ENCODE measurements at places on chromosomes 4 and X.

DNA sequence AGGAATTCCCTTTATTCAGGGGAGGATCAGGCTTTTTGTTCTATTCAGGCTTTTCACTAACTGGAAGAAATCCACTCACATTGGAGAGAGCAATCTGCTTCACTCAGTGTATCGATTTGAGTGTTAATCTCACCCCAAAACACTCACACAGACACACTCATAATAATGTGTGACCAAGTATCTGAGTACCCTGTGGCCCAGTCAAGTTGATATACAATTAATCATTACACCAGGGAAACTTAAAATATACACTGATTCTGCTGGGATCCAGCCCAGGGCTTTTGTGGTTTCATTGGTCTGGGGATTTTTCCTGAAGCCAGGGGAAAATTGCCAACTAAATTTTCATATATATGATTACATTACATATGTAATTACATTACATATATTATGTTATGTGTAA lies 44.0 kb upstream of the GATB start:
- DNase-seq: no peak

DNA sequence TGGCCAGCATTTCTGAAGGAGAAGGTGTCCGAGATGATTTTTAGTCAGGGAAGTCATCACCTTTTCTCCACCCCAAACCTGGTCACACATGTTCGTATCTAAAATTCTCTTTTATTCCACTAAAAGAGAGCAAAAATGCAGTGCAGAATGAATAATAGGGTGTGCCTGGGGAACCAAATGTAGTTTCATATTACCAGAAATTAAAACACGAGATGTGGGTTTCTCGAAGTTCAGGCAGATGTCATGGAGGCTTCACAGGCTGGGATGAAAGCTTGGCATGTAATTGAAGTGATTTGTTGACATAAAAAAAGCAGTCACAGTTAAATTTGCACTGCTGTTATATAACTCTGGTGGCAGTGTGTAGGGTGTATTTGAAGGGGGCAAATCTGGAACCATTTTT lies 165.5 kb upstream of the PDE5A start:
- DNase-seq: no peak

GRCh38 chr4:55074386-55074785 lies 51.0 kb downstream of the KDR start:
- DNase-seq: no peak

GRCh38 chrX:16039834-16040233 lies 83.5 kb upstream of the GRPR start:
- DNase-seq: no peak

GRCh38 chrX:43949669-43950068 lies 23.5 kb downstream of the NDP start:
- no peak for DNase-seq

DNA sequence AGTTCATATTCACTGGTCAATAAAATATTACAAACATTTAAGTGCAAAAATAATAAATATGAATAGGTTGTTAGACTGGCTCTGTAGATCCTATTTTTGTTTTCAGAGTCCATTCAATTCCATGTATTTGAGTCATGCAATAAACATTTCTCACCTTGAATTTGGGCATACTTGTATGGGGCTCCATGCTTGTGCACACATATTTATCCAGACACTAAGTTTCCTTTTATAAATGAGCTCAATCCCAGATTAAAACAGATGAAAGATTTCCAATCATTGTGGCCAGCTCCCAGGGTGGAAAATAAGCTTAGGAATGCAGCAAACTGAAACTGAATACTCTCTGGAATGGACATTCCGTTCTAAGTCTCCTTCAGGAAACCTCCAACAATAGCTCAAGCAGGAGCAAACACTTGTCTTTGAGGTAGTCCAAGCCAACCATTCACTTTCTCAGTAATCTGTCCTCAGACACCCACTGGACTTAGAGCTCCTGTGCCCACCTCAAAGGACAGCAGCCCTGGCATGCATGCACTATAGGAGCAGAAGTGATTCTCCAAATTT lies 16.4 kb downstream of the DMD start:
- no peak for DNase-seq

DNA sequence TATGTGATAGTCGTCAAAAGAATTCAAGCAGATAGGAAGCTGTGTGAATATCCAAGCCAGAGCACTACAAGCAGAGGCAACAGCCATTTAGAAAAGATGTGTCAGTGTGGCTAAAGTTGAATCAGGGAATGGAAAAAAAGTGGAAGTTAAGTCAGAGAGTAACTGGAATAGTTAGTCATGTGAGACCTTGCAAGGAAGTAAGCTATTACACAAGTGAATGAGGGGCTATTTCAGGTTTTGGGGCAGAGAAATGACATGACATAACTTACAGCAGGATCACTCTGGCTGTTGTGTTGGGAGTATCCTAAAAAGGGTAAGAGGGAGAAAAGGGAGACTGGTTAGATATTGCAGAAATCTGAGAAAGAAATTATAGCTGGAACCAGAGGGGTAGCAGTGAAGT lies 236.6 kb upstream of the PCDH18 start:
- no peak for DNase-seq

- DNase-seq: no peak
Observed at GRCh38 chrX:17798921-17799320, 61.6 kb downstream of the SCML1 start.

DNA sequence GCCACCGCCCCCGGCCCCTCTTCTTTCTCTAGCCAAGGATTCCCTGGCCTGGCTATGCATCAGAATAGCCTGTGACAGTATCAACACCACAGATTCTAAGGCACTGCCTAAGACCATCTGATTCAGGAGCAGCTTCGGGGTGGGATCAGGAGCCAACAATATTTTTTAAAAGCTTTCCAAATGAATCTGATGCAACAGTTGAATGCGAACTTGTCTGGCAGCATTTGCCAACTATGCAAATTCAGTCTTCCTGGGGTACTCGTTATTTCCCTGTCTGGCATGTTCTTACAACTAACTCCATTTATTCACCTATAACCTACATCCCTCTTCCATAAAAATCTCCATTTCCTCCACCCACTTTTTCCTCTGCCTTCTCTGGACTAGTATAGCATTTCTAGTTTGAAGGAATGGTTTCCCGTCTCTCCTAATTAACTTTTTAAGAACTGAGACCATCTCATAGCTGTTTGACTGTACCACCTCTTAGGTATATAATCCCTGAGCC lies 36.2 kb upstream of the UGDH start:
- DNase-seq: no peak

- no peak for DNase-seq
Observed at GRCh38 chr4:78145622-78146021, 88.5 kb downstream of the FRAS1 start.

DNA sequence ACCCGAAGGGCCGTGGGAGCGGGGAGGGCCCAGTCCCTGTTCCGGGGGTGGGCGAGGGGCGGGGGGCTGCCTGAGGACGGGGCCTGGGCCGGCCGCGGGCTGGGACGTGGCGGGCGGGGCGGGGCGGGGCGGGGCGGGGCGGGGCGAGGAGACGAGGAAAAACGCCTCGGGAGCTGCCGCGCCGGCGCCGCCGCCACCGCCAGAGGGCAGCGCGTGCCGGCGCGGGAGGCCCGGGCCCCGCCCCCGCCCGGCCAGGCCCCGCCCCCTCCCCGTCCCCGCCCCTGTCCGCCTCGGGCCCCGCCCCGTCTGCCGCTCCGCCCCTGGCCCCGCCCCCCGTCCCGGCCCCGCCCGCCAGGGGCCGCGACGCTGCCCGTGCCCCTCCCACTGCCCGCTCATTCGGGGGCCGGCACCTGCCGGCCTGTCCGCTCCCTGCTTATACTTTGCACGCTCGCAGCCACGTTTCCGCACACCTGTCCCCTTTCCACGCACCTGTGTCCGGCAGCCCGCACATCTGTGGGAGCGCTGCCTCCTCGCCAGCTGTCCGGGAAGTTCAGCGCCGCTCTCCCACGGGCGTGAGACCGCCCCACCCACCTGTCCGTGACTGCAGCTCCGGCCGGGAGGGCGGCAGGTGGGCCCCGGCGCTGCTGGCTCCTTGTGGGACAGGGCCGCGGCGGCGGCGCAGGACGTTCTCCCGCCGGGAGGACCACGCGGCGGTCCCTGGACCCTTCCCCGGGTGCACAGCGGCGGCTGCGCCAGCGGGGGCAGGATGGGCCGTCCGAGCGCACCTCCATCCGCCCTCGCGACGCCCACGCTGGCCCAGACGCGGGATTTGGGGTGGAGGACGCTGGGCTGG lies 1.7 kb upstream of the FGFRL1 start:
- peak; percentile 43 for DNase-seq
